ENCODE measurements at places on chromosomes 7 and 10.

DNA sequence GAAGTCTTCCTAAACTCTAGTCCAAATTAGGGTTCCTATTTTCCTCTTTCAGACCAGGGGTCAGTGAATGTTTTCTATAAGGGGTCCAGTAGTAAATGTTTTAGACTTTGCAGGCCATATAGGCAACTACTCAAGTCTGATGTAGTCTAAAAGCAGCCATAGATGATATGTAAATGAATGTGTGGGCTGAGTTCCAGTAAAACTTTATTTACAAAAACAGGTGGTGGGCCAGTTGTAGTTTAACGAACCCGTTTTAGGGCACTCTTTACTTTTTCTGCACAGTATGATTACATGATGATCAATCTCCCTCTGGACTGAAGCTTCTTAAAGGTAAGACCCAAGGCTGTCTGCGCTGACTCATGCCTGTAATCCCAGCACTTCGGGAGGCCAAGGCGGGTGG lies 243.6 kb downstream of the CAMK1D start:
- DNase-seq, result no peak

DNA sequence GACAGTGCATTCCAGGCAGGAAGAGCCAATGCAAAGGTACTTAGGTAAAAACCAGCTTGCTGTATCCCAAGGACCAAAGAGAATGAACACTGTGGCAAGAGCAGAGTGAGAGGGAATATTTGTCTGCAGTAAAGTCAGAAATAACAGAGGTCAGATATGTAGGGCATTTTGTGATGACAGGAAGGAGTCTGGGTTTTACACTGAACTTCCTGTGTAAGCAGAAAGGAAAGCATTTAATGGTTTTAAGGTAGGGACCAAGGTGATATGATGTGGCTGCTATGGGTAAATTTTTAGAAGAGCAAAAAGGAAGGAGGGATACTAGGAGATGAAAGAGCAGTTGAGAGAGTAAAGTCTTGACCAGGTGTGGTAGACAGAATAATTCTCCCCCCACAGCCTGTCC lies 10.1 kb downstream of the ABCB1 start:
- DNase-seq, result no peak

GRCh38 chr7:27329909-27330308 lies 87.3 kb downstream of the EVX1 start:
- DNase-seq, result no peak

GRCh38 chr10:15558136-15558535 lies 161.6 kb downstream of the ITGA8 start:
- DNase-seq, result no peak

GRCh38 chr10:112953174-112954159 lies 3.4 kb downstream of the TCF7L2 start:
- no peak for DNase-seq

DNA sequence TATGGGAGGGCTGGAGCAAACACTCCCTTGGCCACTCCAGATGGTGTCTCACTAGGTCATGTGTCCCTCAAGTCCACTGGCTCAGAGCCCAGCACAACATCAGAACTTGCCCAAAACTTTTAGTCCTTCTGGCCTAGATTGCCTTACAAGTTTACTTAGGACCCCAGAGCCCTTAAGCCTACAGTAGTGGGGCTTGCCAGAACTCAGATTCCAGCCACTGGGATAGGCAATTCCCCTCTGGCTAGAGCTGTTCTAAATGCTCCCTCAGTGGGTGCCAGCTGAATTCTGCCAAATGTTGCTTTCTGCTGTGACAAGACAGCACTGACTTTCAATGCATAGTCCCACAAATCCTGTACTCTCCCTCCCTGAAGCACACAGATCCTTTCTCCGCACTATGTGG lies 331.1 kb downstream of the HTR7 start:
- no peak for DNase-seq

- DNase-seq, result peak; percentile 2
Observed at GRCh38 chr7:38398725-38399321, 125.4 kb upstream of the TARP start.

- peak; percentile 7 for DNase-seq
Observed at GRCh38 chr7:102236592-102237287, 49.9 kb upstream of the SH2B2 start.

- no peak for DNase-seq
Observed at GRCh38 chr10:93580828-93581227, 14.4 kb downstream of the FFAR4 start.

DNA sequence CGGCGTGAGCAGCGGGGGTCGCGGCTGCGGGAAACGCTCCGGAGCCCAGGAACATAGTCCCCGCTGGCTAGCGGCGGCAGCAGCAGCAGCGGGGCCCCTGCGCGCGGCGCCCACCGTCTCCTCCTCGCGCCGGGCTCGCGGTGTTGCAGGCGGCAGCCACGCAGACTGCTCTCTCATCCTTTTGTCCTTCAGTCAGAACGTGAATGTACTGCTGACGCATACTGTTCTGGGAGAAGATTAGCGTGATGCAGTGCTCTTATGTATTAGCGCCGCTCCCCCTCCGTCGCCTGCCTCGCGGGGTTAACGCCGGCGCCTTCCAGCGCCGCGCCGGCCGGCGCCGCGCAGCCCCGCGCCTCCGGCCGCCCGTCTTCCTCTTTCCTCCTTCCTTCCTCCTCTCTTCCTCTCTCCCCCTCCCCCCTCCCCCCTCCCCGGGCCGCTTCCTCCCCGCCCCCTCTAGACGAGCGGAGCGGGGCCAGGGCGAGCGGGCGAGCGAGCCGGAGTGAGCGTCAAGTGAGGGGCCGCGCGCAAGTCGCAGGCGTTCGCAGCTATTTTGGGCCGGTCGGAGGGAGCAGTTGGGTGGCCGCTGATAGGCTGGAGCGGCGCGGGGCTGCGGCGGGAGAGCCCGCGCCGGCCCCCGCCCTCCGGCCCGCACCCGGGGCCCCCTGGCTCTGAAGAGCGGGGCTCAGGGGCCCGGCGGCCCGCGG lies 816 bp upstream of the LRRC4 start:
- no peak for DNase-seq

DNA sequence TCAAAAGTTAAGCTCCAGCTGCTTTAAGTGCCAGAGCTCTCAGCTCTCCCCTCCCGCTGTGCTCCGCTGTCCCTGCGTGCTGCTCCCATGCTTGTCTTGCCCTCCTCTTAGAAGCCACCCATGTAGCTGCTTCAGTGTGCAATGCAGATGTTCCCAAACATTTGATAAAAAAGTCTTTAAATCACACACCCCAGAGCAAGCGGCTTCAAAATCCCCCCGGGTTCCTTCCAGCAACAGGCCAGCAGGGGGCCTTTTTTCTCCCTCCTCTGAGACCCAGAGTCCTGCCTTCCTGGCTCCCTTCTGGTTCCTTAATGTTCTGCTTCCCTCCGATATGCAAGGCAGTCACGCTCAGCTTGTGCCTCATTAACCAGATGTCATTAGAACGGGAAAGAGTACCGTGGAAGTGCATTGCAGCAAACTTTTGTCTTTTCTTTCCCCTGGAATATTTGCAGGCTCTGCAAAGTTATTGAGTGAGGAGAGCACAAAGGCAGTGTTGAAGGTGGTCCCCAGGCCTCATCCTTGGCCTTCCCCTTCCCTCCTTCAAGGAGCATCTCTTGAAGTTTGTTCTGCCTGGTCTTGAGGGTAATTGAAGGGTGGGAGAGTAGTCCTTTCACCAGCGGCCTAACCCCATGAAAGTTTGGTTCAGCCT lies 25.5 kb downstream of the LDB3 start:
- no peak for DNase-seq

- no peak for DNase-seq
Observed at GRCh38 chr7:92156990-92157389, 22.0 kb downstream of the LRRD1 start.

- no peak for DNase-seq
Observed at GRCh38 chr10:84945791-84946190, 617.4 kb downstream of the CCSER2 start.

DNA sequence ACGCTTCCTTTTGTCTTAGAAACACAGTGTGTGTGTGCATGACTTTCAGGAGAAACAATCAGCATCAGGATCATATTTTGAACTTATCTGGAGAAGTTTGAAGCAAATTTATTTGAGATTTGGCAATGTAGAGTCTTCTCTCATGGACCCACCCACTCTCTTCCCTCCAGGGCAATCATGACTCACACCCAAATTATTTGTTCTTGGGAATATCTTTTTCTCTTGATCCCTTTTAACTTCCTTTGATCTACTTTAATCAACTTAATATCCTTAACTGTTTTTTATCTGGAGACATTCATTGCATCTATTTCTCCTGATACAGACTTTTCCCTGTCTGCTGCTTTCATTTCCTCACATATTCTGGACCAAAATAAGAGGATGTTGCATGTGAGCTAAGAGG lies 1174.3 kb downstream of the GATA3 start:
- no peak for DNase-seq

GRCh38 chr7:140142031-140142430 lies 34.8 kb downstream of the KDM7A start:
- DNase-seq, result no peak

DNA sequence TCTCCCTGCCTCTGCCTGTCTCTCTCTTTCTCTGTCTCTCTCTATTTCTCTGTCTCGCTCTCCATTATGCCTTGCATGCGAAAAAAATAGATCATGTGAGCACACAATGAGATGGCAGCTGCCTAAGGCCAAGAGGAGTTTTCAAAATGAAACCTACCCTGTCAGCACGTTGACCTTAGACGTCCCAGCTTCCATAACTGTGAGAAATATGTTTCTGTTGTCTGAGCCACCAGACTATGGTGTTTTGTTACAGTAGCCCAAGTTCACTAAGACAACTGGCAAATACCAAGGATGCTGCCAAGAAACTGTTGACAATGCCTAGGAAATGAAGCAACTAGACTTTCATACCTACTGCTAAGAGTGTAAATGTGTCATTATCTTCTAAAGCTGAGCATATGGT lies 70.6 kb upstream of the PLXDC2 start:
- DNase-seq, result no peak

DNA sequence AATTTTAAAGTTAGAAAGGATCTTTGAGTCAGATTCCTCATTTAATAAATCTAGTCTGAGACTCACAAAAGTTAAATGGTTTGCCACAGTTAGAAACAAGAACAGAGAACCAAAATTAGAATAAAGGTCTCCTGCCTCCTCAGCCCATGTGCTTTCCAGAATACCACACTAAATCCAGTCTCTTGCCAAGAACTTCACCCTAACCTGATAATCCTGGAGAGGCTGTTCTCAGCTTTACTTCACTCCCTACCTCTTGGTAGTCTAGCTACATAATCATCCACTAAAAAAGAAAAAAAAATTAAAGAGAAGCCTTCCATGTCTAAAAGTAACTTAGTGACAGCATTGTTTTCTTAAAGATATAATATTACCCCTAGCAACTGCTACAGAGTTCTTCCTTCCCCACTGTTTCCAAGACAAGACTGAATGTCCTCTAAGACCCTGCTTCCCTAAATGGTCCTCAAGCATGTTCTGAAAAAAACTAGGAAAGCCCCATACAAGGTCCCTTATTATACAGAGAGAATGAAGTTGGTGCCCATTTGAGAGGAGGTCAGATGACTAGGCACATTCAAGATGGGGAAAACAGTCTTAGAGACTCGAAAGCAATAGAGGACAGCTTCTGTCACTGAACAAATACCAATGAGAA lies 56.8 kb downstream of the ZNF438 start:
- no peak for DNase-seq

GRCh38 chr10:6062101-6062771 lies at the start of gene IL2RA:
Gene IL2RA, minus strand, starts transcription at chr10:6062367. Its CDS starts 216 bp downstream, at chr10:6062151.
- DNase-seq, result peak; percentile 34

DNA sequence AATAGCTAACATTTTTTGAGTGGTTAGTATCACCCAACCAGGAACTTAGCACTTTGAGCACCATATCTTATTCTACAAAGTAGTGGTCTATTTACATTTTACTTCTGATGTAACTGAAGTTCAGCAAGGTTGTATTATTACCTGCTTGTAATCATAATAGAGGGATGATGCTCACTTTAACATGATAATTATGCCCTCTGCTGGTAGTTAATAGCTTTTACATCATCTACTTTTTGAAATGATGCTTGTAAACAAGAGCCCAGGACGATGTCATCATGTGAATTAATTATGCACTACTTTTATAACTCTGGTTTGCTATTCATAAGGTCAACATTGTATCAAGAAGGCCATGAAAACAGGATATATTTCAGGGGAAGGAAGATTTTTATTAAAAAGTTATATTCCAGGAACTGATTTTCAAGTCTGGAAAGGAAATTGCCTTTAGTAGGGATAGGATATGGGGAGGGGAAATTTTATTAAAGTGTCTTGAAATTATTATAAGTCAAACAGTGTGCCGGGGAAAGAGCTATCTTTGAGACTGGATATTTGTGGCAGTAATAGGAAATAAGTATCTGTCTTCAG lies 80.3 kb upstream of the SCIN start:
- DNase-seq, result no peak

- DNase-seq, result no peak
Observed at GRCh38 chr10:98463976-98464754, 17.4 kb upstream of the HPS1 start.

DNA sequence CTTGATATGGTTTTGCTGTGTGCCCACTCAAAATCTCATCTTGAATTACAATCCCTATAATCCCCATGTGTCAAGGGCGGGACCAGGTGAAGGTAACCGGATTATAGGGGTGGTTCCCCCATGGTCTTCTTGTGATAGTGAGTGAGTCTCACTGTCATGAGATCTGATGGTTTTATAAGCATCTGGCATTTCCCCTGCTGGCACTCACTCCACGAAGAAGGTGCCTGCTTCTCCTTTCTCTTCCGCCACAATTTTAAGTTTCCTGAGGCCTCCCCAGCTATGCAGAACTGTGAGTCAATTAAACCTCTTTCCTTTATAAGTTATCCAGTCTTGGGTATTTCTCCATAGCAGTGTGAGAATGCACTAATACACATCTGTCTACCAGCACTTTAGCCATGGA lies 109.5 kb upstream of the SDK1 start:
- DNase-seq, result no peak

DNA sequence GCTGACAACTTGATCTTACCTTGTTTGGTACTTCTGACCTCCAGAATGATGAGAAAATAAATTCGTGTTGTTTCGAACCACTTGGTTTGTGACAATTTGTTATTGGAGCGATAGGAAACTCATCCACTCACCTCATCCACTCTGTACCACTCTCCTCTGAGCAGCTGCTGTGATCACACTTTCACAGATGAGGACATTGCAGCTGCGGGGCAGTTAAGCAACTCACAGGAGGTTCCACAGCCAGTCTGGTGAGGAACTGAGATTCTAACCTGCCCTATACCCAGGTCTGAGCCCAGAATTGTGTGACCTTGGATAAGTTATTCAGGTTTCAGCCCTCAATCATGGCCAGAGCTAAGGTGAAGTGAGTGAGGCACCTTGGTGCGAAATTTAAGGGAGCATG lies 35.2 kb downstream of the BTBD16 start:
- no peak for DNase-seq

GRCh38 chr7:101933688-101934121 lies 116.3 kb downstream of the CUX1 start:
- no peak for DNase-seq

DNA sequence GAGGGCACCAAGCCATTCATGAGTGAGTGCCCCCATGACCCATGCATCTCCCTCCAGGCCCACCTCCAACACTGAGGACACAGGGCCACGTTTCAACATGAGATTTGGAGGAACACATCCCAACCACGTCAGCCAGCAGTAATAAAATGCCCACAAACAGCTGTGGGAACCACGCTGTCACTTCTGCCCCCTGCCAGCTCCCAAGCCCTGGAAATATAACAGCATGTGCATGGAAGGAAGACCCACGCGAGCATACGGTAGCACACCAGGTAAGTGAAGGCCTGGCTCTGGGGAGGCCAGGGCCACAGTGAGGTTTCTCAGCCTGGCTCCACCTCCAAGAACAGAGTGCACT lies 168.9 kb upstream of the PFKP start:
- DNase-seq, result no peak

GRCh38 chr10:117569610-117570390 lies 27.3 kb downstream of the EMX2 start:
- DNase-seq, result no peak

- DNase-seq, result peak; percentile 42
Observed at GRCh38 chr7:17939606-17940301, 540 bp downstream of the SNX13 start.

Data from NK-92 treated with Interleukin-12 subunit alpha and Interleukin-12 subunit beta, amount 100 ng/mL, for 24 hours (cell line).